GF-D8 (cell line): ENCODE measurements at places on chromosomes 11 and 22.

DNA sequence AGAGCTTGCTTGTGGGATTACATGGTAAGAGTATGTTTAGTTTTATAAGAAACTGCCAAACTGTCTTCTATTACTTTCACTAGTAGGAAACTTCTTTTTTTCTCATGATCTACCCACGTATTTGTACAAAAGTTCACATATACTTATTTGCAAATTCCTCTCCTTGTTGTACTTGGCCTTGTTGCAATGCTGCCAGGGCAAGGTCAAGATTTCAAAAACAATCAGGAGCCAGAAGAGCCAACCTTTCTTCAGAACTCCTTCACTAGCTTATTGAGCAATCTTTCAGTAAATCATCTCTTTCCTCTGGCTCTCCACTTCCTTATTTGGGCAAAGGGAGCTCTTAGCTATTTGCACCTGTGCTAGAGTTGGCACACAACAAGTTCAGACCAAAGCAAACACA lies 9.7 kb downstream of the SRSF8 start:
- DNase-seq = no peak

DNA sequence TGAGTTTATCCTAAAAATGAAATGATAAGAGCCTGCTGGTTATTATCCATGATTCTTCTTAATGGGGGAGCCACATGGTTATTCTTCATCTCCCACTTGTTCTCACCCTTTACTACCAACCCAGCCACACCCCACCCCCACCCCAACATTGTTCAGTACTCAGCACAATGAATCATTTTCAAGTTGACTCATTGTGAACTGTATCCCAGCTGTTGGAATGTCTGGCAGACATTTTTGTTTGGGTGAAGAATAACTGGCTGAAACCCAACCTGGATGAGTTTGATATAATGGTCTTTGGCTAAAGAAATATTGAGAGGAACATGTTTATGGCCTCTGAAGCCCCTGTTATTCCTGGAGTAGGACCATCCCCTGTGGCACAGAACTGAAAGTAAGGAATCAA lies 136.2 kb downstream of the ELP4 start:
- DNase-seq = no peak

- no peak for DNase-seq
Measured at GRCh38 chr11:2699185-2699530, 636 bp downstream of the KCNQ1OT1 start.

- no peak for DNase-seq
Measured at GRCh38 chr11:131404010-131404409, 33.6 kb downstream of the NTM start.

DNA sequence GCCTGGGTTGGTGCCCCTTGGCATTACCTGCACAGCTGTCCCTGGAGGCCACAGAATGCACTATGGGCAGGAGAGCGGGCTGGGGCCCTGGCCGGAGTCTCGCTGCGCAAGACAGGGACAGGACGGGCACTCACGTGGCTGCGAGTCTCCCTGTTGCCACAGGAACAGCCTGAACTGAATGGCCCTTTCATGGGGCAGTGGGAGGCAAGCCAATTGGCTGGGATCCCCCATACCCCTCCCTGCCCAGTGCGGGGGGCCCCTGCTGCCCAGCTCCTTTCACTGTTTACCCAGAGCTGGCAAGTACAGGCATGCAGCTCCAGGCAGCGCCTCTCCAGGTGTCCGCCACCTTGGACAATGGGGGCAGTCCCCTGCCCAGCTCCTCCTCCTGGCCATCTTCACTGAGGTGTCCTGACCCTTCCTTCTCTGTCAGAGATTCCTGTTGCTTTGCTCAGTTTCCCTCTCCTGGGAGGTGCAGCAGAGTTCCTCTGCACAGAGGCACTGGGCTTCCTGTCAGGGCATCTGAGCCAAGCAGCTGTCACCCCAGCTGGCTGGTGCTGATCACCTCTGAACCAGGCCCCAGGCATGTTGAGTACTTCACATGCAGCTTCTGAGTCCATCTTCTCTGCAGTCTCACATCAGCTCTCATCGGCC lies 5.2 kb downstream of the USP2 start:
- no peak for DNase-seq

DNA sequence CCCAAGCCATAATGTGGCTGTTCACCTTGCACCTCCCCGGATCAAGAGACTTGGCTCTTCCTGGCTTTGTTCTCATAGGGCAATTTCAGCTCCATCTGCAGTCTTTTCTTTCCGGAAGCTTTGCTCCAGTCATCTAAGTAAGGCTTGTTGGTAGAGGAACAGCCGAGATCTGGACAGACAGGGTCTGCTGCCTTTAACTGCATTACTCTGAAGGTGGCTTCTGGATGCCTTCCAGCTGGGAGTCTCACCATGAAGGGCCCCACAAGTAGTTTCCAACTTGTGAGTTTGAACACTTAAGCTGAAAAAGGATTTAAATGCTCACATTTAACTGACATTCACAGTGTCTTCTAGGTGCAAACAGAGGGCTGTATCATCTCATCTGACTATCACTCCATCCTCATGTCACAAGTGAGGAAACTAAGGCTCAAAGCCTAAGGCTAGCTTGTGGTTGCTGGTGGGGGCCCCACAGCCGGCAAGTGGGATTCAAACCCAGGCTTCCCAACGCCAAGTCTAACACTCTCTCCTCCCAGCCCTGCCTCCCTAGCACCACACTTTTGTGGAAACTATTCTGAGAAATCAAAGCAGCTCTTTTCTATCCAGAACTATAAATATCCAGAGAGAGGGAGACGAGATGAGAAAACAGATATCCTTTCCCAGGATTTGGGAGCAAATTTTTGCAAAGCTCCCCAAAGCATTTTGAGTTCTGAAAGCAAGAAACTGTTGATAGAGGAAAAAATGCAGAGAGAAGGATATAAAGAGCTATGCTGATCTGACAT lies 58.4 kb downstream of the GALNT18 start:
- no peak for DNase-seq

DNA sequence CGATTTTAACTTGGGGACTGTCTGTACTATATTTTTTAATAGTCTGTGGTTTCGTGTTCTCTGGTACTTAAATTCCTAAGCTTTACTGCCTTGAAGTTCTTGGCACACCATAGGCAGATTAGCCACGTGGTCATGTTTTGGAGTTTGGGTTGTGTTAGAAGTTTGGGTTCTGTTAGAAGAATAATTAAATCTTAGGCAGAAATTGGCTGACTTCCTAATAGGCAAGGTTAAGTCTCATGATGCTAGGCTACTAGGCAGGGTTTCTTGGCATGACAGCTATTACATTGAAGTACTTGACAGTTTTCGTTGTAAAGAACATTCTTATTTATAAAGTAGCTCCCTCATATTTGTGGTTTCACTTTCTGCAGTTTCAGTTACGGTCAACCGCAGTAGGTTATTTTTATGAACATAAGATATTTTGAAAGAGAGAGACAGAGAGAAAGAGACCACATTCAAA lies 30.0 kb upstream of the MMP7 start:
- DNase-seq = no peak

GRCh38 chr11:83011333-83012167 lies 60.1 kb downstream of the RAB30 start:
- DNase-seq = no peak

DNA sequence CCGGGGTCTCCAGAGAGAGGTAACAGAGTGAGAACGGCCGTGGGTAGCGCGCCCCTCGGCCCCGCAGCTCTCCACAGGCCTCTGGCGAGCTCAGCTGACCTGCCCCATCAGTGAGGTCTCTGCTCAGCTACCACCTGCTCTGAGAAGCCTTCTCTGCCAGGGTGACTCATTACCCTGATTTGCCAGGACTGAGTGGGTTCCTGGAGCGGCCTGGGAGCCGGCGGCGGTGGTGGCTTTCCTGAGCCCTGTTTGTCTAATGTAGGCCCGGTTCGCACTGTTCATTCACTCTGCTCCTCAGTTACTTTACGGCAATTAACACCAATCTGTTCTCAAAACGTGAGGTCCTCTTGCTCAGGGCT lies 351.0 kb upstream of the B3GAT1 start:
- no peak for DNase-seq

DNA sequence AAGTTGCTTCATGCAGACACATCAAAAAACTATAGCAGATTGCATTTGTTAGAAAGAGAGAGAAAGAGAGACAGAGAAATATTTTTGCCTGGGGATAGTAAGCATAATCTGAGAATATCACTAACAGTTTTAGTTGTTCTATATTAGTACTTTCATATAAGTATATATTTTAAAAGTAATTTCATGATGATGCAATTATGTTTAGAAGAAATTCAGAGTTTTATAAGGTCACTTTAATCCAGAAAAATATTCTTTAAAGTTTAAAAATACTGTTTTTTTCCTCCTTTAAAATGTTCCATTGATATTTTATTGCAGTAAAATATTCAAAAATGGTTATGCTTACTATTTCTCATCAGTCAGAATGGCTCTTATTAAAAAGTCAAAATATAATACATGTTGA lies 86.8 kb upstream of the MTMR2 start:
- DNase-seq = no peak

DNA sequence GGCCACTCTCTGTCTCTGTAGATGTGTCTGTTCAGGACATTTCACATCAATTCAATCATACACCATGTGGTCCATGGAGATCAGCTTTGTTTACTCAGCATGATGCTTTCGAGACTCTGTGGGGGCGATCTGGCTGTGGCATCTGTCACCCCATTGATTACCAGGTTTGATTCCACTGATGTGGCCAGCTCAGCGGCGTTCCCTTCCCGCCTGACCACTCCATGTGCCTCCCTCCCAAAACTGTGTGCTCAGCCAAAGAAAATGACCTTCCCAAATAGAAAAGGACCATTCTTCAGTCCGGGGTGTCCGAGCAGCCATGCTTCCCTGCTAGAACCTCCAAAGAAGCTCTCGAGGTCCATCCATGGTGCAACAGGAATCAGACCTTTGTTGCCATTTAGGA lies 89.1 kb downstream of the BRD1 start:
- DNase-seq = no peak
